Left lung (tissue), 14 donors: ENCODE measurements at places on chromosomes 5 and 9. TPM values are rescaled to one million over a fixed set of nuclear protein-coding genes. Genes with fewer than 3 reads are reported as not detected.

MSANTD3 gene
- polyA plus RNA-seq, result 22.0 TPM

GAPVD1 gene
- polyA plus RNA-seq, result 42.1 TPM

ZNF79 gene
- 7.4 TPM for polyA plus RNA-seq

GFPT2 gene
- polyA plus RNA-seq, result 6.9 TPM

SLC25A48 gene
- polyA plus RNA-seq, result 1.7 TPM

TPM2 gene
- polyA plus RNA-seq, result 172 TPM

FAF2 gene
- polyA plus RNA-seq, result 50.9 TPM

STK32A gene
- 2.3 TPM for polyA plus RNA-seq

LECT2 gene
- polyA plus RNA-seq, result 2.0 TPM

ELP1 gene
- 44.2 TPM for polyA plus RNA-seq

SPINK4 gene
- polyA plus RNA-seq, result not detected

EDIL3 gene
- polyA plus RNA-seq, result 41.1 TPM

SIT1 gene
- polyA plus RNA-seq, result 0.59 TPM

DYNC2I2 gene
- polyA plus RNA-seq, result 46.4 TPM

- no peak for DNase-seq
Observed at GRCh38 chr9:91085517-91086291, 276.0 kb downstream of the AUH start.

DNA sequence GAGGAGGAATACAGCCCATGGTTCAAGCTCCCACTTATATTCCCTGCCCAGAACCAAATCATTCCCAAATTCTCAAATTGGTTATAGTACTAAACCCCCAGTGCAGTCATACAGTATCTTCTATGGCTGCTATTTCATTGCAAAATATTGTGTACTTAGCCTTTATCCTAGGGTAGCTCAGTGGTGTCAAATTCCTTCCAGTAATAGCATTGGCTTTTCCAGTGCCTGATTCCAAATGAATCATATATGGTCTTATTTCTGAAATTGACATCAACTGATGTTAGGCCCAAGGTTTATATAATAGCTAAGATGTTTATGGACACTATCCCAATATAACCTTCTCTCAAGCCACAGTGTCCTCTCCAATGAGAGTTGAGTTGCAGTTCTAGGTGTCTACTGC lies 256.7 kb downstream of the NDUFS4 start:
- DNase-seq, result no peak

- DNase-seq, result peak; percentile 83
Observed at GRCh38 chr5:1641560-1642166, 117.9 kb upstream of the LPCAT1 start.

- no peak for DNase-seq
Observed at GRCh38 chr5:88613051-88613450, 269.9 kb downstream of the MEF2C start.

DNA sequence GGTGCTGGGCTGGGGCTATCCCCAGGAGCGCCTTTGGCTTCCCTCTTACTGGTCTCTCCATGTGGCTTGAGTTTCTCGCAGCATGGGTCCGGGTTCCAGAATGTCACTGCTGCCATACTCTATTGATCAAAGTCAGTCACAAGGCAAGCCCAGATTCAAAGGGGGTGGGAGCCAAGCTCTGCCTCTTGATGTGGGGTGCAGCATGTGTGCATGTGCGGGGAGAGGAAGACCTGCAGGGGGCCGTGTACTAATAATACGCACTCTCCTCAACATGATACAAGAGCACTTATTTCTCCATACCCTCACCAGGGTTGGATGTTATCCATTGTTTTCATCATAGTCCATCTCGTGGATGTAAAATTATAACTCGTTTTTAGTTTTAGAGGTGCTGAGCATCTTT lies 81.2 kb downstream of the NDFIP1 start:
- DNase-seq, result no peak

GRCh38 chr9:75454043-75454442 lies 365.7 kb downstream of the OSTF1 start:
- DNase-seq, result no peak

DNA sequence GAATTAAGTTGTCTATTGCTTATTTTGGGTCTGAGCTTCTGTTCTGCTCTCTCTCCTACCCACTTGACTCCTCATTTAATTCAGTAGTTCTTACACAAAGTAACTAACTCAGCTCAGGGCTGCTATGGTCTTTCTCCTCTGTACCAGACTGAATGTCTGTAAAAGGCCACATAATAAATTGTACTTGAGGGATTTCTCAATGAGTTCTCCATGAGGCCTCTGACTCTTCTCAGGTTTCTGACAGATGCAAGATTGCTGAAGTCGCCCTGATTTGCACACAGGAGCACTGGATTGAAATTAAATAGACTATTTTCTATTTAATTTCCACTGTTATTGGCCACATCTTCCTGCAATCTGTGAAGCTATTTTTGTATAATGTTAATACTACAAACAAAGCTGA lies 2.9 kb downstream of the IQGAP2 start:
- no peak for DNase-seq

DNA sequence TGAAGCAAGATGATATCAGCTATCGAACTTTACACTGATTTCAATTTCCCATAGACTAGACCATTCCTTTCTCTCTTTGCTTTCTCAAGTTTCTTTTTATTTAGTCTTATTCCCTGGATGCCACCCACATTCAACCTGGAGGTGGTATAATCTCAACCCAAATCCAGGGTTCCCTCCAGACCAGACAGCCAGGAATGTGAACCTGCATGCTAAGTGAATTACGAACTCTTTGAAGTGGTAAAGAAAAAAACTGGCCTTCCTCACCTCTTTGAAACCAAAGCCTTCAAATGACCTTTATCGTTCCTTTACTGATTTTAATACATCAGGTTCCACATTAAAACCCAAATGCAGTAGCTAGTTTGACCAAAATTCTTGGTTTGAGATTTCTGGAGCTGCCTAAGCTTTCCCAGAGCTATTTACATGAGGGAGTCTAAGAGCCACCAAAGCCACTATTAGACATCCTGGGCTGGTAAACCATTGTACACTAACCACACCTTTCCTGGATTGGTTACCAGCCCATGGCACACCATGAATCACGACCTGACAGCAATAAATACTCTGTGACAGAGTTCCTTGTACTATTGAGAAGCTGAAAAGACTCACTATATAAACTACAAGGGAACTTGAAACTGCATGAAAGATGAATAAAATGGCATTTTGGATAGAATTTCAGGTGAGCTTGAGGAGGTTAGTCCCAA lies 323.7 kb downstream of the ADAMTS6 start:
- DNase-seq, result no peak

- no peak for DNase-seq
Observed at GRCh38 chr5:93884254-93884653, 142.9 kb upstream of the POU5F2 start.

DNA sequence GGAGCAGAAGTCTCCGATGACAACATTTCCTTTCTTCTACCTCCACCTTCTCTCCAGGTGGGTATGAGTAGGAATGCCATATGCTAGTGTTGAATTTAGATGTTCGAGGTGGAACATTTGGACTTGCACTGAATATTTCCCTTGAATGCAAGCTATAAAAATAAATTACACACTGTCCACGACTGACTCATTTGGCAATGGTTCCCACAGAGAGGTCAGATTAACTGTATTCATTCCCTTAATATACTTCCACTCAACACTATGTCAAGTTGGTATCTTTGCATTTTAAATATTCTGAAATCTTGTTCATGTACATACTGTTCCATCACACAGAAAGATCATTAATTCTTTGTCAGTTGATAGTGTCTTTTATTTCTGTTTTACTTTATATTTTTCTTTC lies 222.6 kb upstream of the PIK3R1 start:
- DNase-seq, result no peak

DNA sequence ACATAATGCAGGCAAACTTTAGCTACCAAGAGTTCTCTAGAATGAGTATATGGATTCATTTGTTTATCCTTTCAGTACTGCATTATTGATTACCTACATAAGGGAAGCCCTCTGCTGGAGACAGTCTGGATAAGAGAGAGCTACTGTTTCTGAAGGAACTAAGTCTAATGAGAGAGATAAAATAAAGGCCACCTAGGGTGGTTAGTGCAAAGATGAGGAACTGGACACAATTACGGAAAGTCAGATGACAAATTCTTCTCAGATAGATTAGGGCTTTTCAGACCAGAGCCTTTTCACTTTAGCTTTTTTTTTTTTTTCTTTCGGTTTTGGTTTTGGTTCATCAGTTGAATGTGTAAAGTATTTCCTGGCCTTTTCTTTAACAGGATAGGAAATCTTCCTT lies 31.3 kb downstream of the ISOC1 start:
- no peak for DNase-seq

- no peak for DNase-seq
Observed at GRCh38 chr5:151463137-151464029, 16.0 kb downstream of the SLC36A1 start.

DNA sequence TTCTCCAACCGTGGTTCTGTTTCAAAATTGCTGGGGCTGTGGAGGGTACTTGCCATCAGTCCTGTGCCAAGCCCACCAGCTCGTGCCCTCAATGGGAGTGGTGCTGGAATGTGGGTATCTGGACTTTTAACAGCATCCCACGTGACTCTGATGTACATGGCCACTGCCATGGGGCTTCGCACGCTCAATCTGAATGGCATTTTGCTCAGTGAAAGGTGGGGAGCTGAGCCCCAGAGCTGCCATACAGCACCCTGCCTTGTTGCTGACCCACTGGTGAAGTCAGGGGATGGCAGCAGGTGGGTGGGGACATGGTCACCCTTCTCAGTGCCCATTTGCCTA lies 16.6 kb upstream of the SYNPO start:
- no peak for DNase-seq

DNA sequence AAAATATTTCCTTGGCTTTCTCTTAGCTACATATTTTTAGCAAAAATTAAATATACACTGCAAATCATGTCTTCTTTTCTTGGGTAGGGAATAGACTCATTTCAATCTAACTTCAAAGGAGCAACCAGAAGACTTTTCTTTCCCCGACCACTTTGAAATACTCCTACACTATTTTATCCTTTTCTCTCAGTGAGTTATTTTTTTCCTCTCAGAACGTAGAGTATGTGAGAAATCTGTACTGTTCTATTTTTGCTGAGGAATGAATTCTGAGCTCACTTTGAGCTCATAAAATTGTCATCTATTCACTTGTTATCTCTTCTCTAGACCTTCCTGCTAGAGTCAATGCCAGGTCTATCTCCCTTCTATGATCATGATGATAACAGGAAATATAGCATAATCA lies 22.2 kb upstream of the DAPK1 start:
- DNase-seq, result no peak

DNA sequence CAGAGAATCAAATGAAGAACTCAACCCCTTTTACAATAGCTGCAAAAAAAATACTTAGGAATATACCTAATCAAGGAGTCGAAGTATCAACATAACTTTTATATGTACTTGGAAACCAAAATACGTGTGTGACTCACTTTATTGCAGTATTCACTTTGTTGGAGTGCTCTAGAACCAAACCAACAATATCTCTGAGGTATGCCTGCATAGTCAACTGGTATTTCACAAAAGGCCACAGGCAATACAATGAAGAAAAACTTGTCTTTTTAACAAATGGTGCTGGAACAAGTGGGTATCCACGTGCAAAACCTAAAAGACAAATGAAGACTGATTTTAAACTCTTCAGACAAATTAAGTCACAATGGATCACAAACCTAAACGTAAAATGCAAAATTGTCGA lies 385.7 kb downstream of the TLE1 start:
- no peak for DNase-seq

- DNase-seq, result no peak
Observed at GRCh38 chr9:1053986-1054425, 3.8 kb downstream of the DMRT2 start.

- DNase-seq, result no peak
Observed at GRCh38 chr5:42360056-42360455, 63.2 kb upstream of the GHR start.

- no peak for DNase-seq
Observed at GRCh38 chr5:84869675-84870074, 485.0 kb upstream of the EDIL3 start.

DNA sequence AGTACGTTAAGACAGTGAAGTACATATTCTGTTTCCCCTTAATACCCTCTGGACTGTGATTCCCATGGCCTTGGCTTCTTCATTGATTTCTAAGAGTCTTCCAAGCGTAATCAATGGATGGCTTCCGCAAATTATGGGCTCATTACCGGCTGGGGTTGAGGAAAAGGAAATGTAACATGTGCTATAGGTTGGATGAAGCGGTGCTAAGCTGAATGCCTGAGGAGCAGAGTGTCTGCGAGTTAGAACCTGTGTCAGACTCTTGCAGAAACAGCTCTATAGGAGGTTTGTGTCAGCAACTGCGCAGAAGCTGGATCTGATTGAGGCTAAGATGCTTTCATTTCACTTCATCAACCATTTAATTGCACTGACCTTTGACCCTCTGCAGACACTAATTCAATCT lies 114.3 kb upstream of the CDH18 start:
- no peak for DNase-seq

DNA sequence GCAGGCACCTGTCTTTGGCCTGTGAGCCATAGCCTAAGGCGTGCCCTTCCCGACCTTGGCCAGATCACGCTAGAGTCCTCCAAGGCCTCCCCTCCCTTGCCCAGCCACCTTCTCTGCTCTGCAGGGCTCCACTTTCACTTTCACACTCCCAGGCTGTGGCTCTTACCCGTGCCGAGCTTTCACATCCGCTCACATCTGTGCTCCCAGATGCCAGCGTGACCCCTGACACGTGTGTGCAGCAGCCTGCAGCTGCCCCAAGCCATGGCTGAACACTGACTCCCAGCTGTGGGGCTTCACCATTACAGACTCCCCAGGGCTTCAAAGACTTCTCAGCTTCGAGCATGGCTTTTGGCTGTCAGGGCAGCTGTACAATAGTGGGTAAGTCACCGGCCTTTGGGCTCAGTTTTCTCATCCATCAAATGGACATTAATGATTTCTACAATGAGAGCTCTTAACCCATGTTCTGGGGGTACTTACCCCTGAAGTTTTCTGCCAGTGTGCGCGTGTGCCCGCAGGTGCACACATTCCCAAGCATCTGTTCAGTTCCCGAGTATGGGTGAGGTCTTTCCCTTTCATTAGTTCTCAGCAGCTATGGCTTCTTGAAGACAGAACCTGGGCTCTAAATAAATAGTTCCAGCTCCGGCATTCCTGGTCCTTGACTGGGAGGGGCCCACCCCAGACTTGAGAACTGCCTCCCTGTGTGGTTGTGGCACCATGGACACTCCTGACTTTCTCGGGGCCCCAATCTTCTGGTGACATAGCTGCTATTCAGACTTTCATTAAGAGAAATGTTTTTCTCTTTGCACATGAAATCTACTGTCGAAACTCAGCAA lies 118.6 kb downstream of the RGS3 start:
- DNase-seq, result peak; percentile 90

- no peak for DNase-seq
Observed at GRCh38 chr5:31161781-31162181, 31.7 kb upstream of the CDH6 start.

GRCh38 chr5:96219580-96220281 lies 213.3 kb downstream of the PCSK1 start:
- no peak for DNase-seq

- DNase-seq, result no peak
Observed at GRCh38 chr9:33619666-33620404, 95.8 kb downstream of the ANKRD18B start.

GRCh38 chr5:148416416-148416815 lies 32.7 kb downstream of the FBXO38 start:
- DNase-seq, result no peak
